ENCODE measurements at places on chromosomes 5 and 9.

DNA sequence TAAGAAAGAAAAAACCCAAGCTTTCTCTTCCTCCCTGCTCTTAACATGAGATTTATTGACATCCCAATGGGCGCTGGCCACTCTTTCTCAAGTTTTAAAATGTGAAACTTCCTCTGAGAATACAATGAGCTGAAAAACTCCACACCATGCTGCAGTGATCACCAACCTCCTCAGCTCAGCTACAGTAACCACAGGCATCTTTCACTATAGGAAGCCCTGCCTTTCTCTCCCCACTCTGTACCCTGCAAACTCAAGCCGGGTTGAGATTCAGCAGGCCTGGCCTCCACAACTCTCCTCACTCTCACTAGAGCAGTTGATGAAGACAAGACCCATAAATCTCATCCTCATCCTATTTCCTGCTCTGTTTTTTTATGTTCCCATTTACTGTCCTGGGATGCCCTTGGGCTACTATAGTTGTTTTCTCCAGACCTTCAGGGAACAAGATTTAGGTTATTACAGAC, 48.3 kb downstream of the SH3TC2 start:
- DNase-seq: no peak

DNA sequence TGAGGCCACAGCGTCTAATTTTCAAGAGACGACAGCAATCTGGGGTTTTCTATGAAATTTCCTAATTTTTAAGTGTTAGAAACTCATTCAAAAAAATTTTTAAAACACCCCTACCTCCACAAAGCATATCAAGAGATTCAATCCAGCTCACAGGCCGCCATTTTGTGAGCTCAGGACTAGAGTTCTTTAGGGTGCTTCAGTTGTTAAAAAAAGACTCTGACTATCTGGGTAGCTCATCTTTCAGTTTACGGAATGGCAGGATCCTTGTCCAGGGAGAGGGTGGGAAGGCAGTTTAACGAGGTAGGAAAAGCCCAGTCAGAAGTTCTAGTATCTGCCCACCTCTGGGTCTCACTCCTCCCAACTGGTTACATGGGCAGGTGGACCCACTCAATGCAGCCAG, 43.1 kb downstream of the CAMK2A start:
- DNase-seq: no peak

DNA sequence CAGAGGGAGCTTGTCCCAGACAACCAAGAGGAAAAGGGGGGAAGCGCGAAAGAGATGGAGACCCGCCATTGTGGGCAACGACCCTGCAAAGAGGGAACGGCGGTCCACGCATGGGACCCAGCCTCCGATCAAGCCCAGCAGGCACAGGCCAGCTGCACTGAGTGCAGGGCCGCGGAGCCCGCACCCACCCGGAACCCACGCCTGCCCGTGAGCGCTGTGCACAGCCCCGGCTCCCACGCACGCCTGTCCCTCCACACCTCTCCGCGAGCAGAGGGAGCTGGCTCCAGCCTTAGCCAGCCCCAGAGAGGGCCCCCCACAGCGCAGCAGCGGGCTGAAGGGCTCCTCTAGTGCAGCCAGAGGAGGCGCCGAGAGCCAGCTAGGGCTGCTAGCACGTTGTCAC, 416.5 kb downstream of the DMRTA1 start:
- no peak for DNase-seq

DNA sequence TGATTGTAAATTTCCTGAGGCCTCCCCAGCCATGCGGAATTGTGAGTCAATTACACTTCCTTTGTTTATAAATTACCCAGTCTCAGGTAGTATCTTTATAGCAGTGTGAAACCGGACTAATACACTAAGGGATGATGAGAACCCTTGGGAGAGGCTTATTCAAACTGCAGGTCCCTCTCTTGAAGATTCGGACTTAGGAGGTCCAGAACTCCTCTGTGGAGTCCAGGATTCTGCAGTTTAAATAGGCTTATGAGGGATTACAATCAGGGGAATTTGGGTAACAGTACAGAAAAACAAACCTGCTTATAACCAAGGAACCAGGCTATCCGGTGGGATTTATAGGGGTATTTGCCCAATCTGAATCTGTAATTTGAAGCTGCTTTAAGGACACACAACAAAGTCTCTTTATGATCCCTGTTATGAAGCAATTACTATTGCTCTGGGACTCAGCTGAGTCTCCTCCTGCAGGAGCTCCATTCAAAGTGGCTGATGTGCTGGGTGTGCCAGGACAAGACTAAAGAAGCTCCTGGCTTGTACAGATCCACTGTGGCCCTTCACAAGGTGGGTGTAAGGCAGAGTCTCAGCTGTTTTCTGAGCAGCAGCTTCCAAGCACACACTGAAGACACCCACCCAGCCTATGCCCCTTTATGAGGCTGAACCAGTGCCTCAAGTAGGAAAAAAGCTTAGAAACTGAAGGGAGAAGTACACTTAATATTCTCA, 41.8 kb upstream of the LHFPL2 start:
- DNase-seq: no peak

GRCh38 chr9:35937227-35937626, 20.7 kb downstream of the OR2S2 start:
- DNase-seq: no peak

DNA sequence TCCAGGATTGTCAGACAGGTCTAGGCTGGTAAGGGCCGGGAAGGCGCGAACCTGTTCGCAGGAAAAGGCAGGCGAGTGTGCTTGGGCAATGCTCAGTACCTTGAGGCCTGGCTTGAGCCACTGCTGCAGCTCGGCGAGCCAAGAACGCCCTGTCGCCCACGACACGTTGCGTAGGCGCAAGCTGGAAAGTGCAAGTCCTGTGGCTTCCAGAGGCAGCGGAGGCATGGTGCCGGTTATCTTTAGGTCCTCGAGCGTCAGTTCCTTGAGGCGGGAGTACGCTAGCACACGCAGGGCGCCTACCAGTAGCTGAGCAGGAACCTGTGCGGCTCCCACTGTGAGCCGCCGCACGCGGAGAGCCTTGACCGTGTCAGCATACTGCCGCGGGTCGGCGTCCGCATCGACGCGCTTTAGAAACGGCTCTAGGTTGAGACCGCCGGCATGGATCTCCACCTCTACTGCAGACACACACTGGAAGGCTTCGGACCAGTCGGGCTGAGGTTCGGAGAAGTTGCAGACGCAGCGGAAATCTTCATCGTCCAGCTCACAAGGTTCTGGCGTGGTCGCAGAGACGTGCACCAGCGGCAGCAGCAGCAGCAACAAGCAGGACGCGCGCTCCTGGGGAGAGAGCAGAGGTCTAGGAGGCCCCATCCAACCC, 482 bp downstream of the CD14 start:
- peak; percentile 5 for DNase-seq

DNA sequence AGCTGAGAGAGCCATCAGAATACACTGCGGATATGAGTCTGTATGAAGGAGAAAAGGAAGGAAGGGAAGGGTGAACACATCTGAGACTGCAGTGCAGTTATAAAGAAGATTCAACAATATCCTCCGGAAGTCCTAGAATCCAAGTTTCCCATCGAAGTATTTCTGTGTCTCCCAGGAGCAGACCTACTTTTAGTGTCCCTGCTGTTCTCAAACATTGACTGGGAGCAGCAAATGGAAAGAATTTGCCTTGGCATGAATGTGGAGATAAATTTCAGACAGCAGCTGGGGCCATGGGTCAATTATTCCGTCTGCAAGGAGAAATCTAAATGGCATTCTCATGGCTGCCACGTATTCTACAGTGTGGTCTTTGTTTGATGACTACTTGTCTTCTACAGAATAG, 478.1 kb upstream of the SMC2 start:
- no peak for DNase-seq

- no peak for DNase-seq
Observed at GRCh38 chr5:144237851-144238250, 67.2 kb downstream of the KCTD16 start.

- DNase-seq: no peak
Observed at GRCh38 chr9:128913048-128913900, 7.5 kb upstream of the PHYHD1 start.

DNA sequence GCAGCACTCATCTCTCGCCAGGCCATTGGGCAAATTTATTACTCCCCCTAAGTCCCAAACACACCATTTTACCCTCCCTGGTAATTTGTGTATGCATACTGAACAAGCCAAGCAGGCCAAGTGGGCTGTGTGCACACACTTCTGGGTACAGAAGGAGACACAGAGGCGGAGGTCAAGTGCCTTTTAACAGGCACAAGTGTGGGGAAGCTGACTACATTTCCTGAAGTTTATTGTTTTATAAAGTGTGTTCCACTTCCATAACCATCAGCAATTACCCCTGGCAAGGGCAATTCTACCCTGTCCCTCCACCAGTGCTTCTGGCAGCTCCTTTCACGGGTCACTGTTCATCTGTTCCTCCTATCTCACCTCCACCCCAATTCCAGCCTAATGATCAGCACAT, 93.9 kb downstream of the SETX start:
- no peak for DNase-seq

DNA sequence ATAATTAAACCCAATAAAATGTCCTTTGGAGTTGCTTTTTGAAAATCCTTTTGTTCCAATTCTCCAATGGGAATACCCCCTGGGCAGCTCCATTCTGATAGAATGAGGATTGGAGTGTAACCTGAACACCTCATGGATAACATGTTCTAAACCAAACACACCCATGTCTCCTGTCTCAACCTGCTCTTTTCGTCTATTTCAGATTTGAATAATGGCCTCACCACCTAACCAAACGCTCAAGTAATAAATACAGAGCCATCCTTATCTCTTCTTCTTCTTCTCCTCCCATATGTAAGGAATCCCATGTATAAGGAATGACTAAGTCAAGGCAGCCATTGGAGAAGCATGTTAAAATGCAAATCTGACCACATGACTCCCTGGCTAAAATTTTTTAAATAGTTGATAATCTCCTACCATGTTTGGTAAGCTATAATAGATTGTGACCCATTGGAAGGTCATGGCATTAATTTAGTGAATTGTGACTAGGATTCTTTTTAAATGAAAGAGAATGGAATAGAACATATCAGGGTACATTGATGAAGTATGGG, 26.0 kb downstream of the ELL2 start:
- no peak for DNase-seq

GRCh38 chr5:95029569-95030366, 255.1 kb downstream of the MCTP1 start:
- DNase-seq: no peak

GRCh38 chr9:77826621-77827020, 178.5 kb upstream of the GNA14 start:
- DNase-seq: no peak

DNA sequence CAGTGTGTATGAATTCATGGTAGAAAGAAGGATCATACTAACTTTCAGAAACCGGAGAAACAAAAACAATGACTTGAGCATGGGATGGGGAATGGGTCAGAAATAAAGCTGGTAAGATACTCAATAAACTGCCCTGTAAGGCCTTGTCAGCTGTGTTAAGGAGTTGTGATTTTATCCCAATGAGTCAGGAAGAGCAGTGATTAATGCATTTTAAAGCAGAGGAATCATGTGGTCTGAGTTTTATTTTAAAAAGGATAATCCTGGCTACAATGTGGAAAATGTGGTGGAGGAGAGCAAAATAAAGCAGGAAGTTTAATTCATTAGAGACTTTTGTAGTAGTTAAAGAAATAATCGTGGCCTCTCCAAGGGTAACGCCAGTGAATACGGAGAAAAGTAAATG, 28.7 kb downstream of the DHX29 start:
- no peak for DNase-seq

- DNase-seq: no peak
Observed at GRCh38 chr5:39501397-39501796, 76.6 kb upstream of the DAB2 start.

DNA sequence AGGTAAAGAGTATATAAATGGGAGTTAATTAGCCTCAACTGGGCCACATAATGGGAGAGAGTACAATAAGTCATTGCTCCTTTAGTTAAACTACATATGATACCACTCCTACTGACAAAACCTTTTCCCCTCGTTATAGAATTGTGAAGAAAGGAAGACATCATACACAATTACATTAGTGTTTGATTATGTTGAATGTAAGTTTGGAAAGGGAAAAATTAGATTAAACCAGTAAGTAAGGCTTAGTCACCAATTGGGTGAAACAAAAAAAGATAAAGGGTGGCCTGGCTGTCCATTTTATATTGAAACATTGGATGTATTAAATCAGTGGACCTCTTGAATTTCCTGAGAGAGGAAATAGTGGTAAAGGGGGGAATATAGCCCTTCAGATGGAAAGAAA, 464.3 kb upstream of the PAPPA start:
- DNase-seq: no peak

DNA sequence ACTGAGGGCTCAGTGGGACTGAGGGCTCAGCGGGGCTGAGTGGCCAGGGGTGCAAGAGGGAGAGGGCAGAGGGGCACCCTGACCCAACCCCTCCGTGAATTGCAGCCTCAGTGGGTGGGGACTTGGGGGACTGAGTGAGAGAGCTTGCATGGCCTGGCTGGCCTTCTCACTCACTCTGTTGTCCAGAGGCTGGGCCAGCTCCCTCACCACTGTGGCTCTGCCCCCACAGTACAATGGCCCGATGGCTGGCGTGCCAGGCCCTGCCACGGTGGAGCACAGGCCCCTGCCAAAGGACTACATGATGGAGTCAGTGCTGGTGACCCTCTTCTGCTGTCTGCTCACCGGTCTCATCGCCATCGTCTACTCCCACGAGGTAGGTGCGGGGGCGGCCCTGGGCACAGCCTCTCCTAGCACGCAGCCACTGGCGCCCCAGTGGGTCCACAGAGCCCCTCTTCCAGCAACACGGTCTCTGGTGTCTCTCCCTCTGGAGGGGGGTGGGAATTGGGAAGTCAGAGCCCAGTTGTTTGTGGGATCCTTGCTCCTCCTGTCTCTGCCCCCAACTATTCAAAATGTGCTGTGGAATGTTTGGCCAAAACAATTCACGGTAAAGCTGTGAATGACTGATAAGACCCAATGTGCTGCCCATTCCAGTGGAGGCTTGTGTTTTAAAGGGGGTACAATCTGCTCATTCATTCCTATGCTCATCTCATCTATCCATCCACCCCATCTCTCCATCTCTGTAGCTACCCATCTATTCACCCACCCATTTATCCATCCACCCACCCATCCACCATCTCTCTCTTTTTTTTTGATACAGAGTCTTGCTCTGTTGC, 10.7 kb downstream of the PRRT1B start:
- DNase-seq: no peak

DNA sequence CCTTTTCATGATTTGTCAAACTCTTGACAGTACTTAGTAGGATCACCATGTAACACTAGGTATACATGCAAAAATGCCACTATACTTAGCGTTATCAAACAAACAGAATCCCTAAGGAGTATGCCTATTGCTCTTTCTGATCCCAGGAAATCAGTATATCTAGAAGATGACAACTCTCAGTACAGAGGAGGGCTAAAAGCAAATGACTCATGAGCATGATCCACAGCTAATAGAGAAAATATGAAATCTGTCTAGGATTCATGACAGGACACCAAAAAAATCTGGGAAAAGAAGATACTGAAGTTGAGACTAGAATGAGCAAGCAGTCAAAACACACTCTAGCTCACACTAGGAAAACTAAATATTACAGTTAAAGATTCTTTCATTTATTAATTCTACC, 89.2 kb downstream of the RAPGEF6 start:
- no peak for DNase-seq

DNA sequence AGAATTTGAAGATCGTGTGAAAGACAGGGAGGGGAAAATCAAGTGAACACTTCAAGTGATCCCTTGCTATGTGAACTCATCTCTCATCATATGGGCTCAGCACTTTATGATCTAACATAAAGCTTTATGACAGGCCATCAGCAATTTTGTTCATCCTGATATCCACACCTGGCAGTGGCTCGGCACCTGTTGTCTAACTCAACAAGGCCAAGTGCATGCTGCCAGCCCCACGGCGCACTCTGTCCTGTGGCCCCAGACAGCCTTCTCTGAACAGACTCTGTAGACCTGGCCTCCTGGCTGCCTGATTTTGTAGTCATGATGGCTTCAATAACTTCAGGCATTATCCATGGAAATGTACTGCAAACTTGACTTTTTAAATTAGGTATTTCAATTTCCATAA, 106.3 kb downstream of the MEF2C start:
- DNase-seq: no peak
